ENCODE measurements at places on chromosomes 12 and 14. TPM values are rescaled to one million over a fixed set of nuclear protein-coding genes. Genes with fewer than 3 reads are reported as not detected.

The CABP1 gene
- total RNA-seq, result not detected

The EPS8 gene
- 14.3 TPM for total RNA-seq

The VDR gene
- total RNA-seq, result 2.4 TPM

The FBXO34 gene
- total RNA-seq, result 19.8 TPM

The RIPK3 gene
- not detected for total RNA-seq

The AQP6 gene
- total RNA-seq, result 0.17 TPM

The TMEM63C gene
- not detected for total RNA-seq

The KRT80 gene
- 36.0 TPM for total RNA-seq

The PAX9 gene
- 9.6 TPM for total RNA-seq

The WNT5B gene
- 3.3 TPM for total RNA-seq

The SLC38A4 gene
- total RNA-seq, result 0.46 TPM

The EPYC gene
- not detected for total RNA-seq

The EIF2S3B gene
- 2.5 TPM for total RNA-seq

Data from NCI-H460 (cell line).